CD4-positive, alpha-beta T cell (primary cell): ENCODE measurements at places on chromosomes 3 and 15. TPM values are rescaled to one million over a fixed set of nuclear protein-coding genes. Genes with fewer than 3 reads are reported as not detected.
A peak's percentile ranks its signal among the peaks of the same experiment; 100 is the strongest.

SENP8 gene
- total RNA-seq = 0.14 TPM

FBXL2 gene
- total RNA-seq = not detected

MEX3B gene
- 5.4 TPM for total RNA-seq

CPNE9 gene
- 0.33 TPM for total RNA-seq

FHIT gene
- 90.6 TPM for total RNA-seq

TMEM108 gene
- total RNA-seq = not detected

VILL gene
- total RNA-seq = 23.2 TPM

ZDHHC19 gene
- not detected for total RNA-seq

GOLGA8H gene
- total RNA-seq = not detected

DNA sequence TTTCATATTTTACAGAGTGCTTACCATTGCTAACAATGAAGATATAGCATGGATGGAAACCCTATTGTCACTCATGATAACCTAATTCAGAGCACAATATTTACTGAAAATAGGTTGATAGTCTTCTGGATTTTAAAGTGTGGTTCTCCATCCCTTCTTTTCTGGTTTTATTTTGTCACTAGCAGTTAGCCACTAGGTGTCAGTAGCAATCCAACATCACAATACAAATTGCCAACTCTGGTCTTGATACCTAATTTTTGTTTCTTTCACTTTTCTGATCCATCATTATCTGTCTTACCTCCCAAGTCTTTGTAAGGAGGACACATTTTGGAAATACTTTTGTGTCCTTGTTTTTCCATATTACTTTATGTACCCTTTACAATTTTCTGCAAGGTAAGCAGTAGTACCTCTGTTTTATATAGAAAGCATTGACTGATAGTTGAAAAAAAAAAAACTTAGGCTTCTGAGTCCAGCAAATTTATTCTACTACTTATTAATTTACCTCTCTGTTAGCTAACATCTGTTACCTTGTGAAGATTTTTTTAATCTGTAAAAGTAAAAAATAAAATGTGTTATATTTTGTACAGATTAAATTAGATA is 28.3 kb upstream of the CRYBG3 start:
- H3K36me3 ChIP-seq = no peaks in the 10 kb centered on the region
- no peak overlapping the region for H3K4me3 ChIP-seq
- H3K27me3 ChIP-seq = no peaks in the 10 kb centered on the region
- H3K4me1 ChIP-seq = no peaks in the 10 kb centered on the region
- H3K27ac ChIP-seq = no peak overlapping the region

GRCh38 chr3:95048564-95048963 is 985.7 kb downstream of the NSUN3 start:
- H3K36me3 ChIP-seq = no peaks in the 10 kb centered on the region
- H3K27me3 ChIP-seq = no peaks in the 10 kb centered on the region
- DNase-seq = no peak
- no peak overlapping the region for H3K27ac ChIP-seq
- no peak overlapping the region for H3K4me3 ChIP-seq

- no peaks in the 10 kb centered on the region for H3K36me3 ChIP-seq
- no peak overlapping the region for H3K27ac ChIP-seq
- DNase-seq = no peak
- no peak overlapping the region for H3K4me3 ChIP-seq
- no peaks in the 10 kb centered on the region for H3K27me3 ChIP-seq
These were observed 302.7 kb downstream of the IL5RA start for GRCh38 chr3:2807514-2807913.

- H3K4me1 ChIP-seq = peaks cover 67% of the 10 kb centered on the region
- H3K27me3 ChIP-seq = no peaks in the 10 kb centered on the region
- no peaks in the 10 kb centered on the region for H3K36me3 ChIP-seq
- no peak overlapping the region for H3K27ac ChIP-seq
These were observed 13.1 kb upstream of the USP3 start for GRCh38 chr15:63491116-63491827.

- H3K4me1 ChIP-seq = peaks cover 68% of the 10 kb centered on the region
- DNase-seq = no peak
- H3K36me3 ChIP-seq = peaks cover 34% of the 10 kb centered on the region
- H3K27ac ChIP-seq = peak overlapping the region; percentile 93
- H3K4me3 ChIP-seq = peak overlapping the region; percentile 95
These were observed 2.3 kb downstream of the RASGRP1 start for GRCh38 chr15:38562278-38562677.

GRCh38 chr3:47042231-47042791 is 62.8 kb downstream of the NBEAL2 start:
- no peak for DNase-seq
- peaks cover 52% of the 10 kb centered on the region for H3K36me3 ChIP-seq
- no peak overlapping the region for H3K27ac ChIP-seq
- H3K4me3 ChIP-seq = no peak overlapping the region

DNA sequence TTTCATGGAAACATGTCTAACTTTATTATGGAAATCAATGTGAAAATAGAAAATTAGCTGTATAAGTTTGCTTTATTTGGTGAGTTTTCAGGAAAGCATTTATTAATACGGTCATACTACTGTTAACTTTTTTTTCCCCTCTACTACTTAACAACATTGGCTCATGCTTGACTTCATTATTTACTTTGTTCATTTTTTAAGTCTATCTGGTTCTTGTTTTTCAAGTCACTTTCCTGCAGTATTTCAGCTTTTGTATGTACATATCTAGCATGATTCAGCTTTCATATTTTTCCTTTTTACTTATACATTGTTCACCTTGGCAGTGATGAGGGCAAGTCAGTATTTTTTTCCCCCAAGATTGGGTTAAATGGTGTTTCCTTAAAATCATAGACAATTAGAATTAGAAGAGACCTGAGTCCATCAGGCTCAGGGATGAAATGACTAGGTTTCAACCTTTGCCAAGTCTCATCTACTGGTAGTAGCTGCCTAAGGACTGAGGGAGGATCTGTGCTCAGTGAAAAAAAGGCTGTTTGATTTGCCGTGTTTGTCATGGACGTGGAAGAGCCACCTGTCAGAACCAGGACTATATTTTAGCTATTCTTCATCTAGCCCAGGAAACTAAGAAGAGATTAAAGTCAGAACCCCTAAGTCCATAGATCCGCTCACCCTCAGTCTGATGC is 15.4 kb downstream of the TMOD3 start:
- H3K4me1 ChIP-seq = peaks cover 32% of the 10 kb centered on the region
- H3K27ac ChIP-seq = no peak overlapping the region
- no peaks in the 10 kb centered on the region for H3K36me3 ChIP-seq
- DNase-seq = no peak
- no peak overlapping the region for H3K4me3 ChIP-seq

- peaks cover 34% of the 10 kb centered on the region for H3K4me1 ChIP-seq
- no peak overlapping the region for H3K4me3 ChIP-seq
- no peak for DNase-seq
- no peak overlapping the region for H3K27ac ChIP-seq
- no peaks in the 10 kb centered on the region for H3K27me3 ChIP-seq
These were observed 4.8 kb downstream of the SEMA4B start for GRCh38 chr15:90205886-90206285.

DNA sequence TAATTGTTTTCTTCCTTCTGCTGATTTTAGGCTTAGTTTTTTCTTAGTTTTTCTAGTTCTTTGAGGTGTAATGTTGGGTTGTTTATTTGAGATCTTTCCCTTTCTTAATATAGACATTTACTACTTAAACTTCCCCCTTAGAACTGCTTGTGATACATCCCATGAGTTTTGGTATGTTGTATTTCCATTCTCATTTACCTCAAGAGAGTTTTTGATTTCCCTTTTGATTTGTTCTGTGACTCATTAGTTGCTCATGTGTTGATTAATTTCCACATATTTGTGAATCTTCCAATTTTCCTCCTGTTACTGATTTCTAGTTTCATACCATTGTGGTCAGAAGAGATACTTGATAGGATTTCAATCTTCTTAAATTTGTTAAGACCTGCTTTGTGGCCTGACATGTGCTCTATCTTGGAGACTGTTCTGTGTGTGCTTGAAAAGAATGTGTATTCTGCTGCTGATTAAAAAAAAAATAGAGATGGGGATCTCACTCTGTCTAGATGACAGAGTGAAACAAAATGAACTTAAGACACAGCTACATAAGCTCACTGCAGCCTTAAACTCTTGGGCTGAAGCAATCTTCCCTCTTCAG is 22.3 kb downstream of the GRM2 start:
- no peaks in the 10 kb centered on the region for H3K36me3 ChIP-seq
- H3K27me3 ChIP-seq = no peaks in the 10 kb centered on the region
- no peak for DNase-seq
- H3K4me1 ChIP-seq = no peaks in the 10 kb centered on the region
- H3K4me3 ChIP-seq = no peak overlapping the region

DNA sequence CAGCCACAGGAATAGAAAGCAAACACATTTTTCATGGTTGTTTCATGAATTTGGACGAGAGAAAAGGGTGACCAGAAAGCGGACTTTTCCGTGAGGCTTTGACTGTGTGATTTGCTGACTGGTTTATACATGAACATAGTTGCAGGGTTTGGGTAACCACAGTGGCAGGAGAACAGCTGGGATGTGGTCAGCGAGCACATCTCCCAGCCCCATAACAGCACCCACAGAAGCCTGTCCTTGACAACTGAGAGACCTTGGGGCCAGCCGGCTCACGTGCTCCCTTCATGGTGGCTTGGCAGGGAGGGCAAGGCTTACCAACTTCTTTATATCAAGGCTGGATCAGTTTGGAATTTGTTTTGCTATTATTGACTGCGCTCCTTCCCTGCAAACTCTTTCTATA is 13.2 kb upstream of the RGMA start:
- no peaks in the 10 kb centered on the region for H3K4me1 ChIP-seq
- peaks cover 3% of the 10 kb centered on the region for H3K27me3 ChIP-seq
- DNase-seq = no peak
- no peaks in the 10 kb centered on the region for H3K36me3 ChIP-seq
- H3K4me3 ChIP-seq = no peak overlapping the region
- H3K27ac ChIP-seq = no peak overlapping the region

DNA sequence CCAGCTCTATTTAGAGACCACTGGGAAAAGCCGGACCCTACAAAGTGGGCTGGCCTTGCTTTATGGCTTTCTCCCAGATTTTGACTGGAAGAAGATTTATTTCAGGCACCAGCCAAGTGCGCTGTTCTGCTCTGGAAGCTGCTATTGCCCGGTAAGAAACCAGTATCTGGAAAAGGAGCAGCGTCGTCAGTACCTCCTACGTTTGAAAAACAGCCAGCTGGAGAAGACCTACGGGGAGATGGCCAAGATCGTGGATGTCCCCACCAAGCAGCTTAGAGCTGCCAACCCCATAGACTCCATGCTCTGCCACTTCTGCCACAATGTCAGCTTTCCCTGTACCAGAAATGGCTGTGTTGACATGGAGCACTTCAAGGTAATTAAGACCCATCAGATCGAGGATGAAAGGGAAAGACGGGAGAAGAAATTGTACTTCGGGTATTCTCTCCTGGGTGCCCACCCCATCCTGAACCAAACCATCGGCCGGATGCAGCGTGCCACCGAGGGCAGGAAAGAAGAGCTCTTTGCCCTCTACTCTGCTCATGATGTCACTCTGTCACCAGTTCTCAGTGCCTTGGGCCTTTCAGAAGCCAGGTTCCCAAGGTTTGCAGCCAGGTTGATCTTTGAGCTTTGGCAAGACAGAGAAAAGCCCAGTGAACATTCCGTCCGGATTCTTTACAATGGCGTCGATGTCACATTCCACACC is 60.9 kb downstream of the PXYLP1 start:
- H3K4me1 ChIP-seq = peaks cover 3% of the 10 kb centered on the region
- no peak for DNase-seq

DNA sequence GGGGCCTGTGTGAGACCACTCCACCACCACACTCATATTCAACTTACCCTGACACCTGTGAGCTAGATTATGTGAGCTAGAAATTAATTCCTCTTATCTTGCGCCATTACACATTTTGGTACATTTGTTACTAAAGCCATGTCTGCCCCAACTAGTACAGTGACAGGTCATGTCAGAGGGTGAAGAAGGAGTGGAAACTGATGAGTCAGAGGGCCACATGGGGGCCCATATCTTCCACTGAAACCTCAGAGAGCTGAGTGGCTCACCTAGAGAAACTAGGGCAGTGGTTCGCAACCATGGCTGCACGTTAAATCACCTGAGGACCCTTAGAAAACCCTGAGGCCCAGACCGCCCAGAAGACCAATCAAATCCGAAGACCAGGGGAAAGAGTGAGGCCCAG is 15.7 kb upstream of the MEF2A start:
- H3K27ac ChIP-seq = no peak overlapping the region
- H3K4me1 ChIP-seq = no peaks in the 10 kb centered on the region
- H3K27me3 ChIP-seq = no peaks in the 10 kb centered on the region
- no peaks in the 10 kb centered on the region for H3K36me3 ChIP-seq
- no peak overlapping the region for H3K4me3 ChIP-seq

DNA sequence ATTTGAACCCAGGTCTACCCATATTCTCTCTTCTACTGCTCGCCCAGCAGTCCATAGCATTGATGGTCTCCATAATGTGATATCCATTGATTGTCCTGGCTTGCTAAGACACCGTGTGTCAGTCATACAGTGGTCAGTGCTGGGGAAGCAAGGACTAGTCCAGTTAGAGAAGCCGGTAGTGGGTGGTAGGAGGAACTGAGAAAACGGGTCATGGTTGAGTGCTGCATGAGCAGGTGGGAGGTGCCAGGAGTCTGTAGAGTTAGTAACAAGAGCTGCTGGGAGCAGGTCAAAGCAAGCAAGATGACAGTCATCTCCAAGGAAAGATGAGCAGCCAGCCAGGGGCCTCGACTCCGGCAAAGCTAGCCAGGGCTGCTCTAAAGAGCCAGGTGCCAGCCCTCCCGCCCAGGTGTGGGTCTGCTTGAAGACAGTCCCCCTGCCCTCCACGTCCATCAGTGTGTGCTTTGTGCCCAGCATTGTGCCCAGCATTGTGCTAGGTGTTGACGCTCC is 29.5 kb upstream of the USP3 start:
- H3K27me3 ChIP-seq = no peaks in the 10 kb centered on the region
- H3K36me3 ChIP-seq = no peaks in the 10 kb centered on the region
- H3K4me1 ChIP-seq = peaks cover 66% of the 10 kb centered on the region
- DNase-seq = peak; percentile 52
- H3K4me3 ChIP-seq = no peak overlapping the region

DNA sequence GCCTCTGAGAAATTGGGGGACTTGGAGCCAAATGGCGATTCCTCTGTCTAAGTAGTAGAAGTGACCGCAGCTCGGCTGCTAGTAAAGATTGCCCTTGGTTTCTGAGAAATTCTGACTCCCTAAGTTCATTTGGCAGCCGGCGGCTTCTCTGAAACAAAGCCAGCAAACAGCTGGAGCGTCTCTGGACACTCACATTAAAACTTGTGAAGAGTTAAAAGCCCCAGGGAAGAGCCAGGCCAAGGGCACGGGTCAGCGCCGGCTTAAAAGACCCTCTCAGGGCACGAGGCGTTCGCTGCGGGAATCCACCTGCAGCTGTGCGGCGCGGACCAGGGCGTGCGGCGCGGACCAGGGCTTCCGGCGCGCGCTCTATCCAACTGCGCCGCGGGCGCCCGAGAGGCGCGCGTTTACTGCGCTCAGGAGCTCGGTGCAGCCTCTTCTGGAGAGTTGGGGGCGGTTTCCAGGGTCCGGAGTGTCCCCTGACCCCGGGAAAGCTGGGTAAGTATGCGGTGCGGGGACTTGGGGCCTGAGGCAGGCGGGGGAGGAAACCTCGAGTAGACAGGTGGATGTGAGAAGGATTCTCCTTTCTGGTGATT is at the start of gene COL6A5:
Gene COL6A5, plus strand, starts transcription at position 186 of the 593 bp plus-strand sequence. CDS start 27,967 bp downstream, outside the sequence.
- H3K4me3 ChIP-seq = no peak within 1 kb of the TSS
- H3K36me3 ChIP-seq = no peaks in the 10 kb centered on the region
- peaks cover 3% of the 10 kb centered on the region for H3K4me1 ChIP-seq
- peaks cover 34% of the 10 kb centered on the region for H3K27me3 ChIP-seq
